ENCODE measurements at places on chromosomes 3 and 15.

GRCh38 chr3:13702286-13702685, 153.4 kb downstream of the FBLN2 start:
- DNase-seq = no peak

- DNase-seq = no peak
These were observed 431.4 kb downstream of the GRM7 start for GRCh38 chr3:7292362-7292761.

DNA sequence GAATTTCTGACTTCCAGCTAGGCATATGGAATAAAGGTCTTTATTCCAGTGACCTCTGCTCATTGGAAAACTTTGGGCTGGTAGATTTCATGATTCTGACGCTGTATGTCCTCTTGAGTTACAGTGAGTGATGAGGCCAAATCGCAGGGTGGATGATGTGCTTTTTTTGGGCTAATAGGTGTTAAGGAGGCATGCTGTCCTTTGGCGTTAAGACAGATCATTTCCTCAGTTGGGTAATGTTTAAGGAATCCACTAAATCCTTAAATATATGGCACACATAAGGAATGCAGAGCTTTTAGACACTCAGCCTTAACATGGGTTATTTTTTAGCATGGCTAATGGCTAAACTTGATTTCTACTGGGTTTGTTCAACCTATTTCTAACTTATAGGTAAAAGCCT, 87.9 kb downstream of the LPP start:
- no peak for DNase-seq

GRCh38 chr3:181700168-181701087, 11.3 kb upstream of the SOX2 start:
- DNase-seq = peak; percentile 78

GRCh38 chr3:17307482-17307881, 422.7 kb downstream of the PLCL2 start:
- no peak for DNase-seq

DNA sequence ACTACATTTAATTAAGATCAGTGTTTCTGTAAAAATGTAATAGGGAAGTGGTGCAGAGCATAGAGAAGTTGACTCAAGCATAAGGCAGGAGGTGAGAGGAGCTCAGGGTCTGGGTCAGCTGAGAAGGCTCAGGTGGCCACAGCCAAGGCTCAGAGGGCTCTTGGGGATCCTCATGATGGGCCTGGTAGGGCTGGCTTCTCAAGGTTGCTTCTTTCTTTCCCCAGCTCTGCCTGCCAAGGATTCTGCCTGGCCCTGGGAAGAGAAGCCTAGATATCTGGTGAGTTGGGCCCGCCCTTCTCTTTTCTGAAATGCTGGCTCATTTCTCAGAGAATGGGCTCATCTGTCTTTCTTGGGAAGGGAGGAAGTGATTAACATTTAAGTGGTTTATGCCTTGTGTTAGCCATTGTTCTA, 6.5 kb downstream of the ZNF589 start:
- peak; percentile 62 for DNase-seq

DNA sequence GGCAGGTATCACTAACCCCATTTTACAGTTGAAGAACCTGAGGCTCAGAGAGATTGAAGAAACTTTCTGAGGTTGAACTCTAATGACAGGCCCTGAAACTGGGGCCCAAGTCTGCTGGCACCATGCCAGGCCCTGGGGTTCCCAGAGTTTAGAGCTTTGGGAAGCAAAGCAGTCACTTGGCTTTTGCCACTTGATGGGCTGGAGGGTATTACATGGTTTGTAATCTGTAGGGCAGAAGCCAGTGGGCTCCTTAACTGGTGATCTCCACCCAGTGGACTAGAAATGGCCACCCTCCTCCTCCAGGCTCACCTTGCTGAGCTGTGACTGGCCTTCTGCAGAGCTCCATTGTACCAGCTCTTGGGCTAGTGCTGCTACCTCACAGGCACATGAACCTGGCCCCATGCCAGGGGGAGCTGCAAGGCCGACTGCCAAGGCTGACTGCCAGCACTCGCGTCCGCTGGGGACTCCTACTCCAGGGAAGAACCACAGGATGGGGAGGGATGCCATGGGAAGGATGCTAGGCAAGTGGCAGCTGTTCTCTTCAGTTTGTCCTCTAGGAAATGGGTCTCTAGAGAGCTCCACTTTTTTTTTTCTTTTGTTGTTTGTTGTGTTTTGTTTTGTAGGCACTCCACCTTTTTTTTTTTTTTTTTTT, 104.8 kb downstream of the ETFA start:
- peak; percentile 91 for DNase-seq

- DNase-seq = no peak
These were observed 174.9 kb downstream of the TNIK start for GRCh38 chr3:171285287-171285686.

GRCh38 chr3:126019683-126020082, 50.7 kb downstream of the ROPN1B start:
- no peak for DNase-seq

DNA sequence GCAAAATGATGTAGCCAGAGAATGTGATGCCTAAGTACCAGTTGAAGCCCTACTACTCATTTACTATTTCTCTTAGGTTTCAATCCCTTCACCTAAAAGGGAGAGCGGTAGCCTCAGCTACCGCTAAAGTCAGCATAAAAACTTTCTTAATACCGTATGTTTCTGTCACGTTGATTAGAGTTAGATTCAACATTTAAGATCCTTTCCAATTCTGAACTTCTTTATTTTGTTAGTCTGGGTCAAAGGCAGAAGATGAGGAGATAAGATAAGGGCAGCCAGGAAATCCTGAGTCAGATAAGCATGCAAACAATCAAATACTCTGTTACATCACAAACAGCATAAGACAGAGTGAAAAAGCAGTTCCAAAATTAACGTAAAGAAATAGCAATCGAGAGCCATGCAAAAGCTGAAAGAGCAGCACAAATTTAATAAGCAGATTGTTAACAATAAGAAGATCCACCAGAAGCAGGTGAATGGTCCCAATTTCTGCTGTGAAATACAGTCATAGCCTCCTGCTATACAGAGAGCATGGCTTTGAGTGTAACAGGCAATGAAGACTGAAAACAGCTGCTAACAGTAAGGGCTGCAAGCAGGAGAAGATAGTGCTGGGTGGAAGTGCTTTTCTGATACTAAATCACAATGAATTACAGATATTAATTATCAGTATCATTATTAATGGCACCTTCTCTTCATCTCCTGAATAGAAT, 3.0 kb downstream of the TMEM207 start:
- no peak for DNase-seq

GRCh38 chr3:30020380-30020779, 586.0 kb upstream of the TGFBR2 start:
- DNase-seq = no peak

DNA sequence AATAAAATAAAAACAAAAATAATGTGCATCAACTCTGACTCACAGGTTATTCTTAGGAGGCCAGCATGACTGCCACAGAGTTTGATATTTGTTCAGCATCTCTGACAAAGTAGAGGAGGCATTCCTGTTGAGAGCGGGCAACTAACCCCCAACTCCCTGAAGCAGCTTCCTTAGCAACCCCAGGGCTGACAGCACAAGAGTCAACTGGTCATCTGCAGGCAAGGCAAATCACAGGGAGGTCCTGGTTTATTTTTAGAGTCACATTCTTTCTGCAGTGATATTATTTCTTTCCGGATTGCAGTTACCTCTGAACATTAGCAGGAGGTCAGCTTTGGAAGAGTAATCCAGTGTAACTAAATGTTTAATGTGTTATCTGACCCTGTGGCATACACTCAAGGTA, 273.0 kb downstream of the PLCL2 start:
- peak; percentile 73 for DNase-seq

DNA sequence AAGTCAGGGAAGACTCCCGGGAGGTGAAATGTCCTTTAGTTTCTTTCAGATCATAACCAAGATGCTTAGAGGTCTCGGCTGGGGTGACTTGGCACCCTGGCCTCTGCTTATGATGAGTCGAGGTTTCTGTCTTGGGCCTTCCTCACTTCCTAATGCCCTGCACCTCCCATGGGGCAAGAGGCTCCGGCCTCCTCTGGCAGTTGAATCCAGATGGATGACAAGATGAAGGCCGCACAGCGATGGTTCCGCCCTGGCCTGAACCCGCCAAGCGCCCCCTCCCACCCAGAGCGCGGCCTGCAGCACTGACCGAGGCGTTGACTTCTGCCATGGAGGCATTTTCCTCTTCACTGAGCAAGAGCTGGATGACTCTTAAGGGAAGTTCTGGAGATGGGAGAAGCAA, 31.3 kb downstream of the MUC20 start:
- no peak for DNase-seq

DNA sequence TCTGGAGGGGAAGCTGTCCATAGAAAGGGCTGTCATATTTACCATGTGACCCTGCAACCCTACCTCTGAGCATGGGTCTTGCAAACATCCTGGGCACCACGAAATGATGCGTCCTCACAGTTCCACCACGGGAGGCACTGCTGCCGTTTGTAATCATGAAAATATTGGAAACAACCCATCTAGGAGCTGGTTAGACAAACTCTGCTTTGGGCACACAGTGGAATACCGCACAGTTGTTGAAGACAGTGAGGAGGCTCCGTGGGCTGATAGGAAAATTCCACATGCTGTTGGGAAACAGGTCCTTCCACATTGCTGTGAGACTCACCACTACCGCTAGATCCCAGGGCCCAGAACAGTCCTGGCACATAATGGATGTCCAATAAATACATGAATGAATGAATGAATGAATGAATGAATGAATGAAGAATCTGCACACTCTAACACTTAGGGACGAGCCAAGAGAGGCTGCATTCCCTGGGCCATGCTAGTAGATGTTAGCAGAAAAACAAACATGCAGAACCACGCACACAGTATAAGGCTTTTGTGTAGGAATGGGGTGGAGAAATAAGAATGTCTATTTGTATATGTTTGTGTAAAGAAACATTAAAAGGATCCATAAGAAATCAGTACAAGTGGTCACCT, 40.6 kb downstream of the TPRA1 start:
- no peak for DNase-seq

GRCh38 chr3:71659864-71660591, 65.2 kb downstream of the EIF4E3 start:
- no peak for DNase-seq

GRCh38 chr15:75167588-75168350, 33.9 kb upstream of the C15orf39 start:
- DNase-seq = peak; percentile 55

DNA sequence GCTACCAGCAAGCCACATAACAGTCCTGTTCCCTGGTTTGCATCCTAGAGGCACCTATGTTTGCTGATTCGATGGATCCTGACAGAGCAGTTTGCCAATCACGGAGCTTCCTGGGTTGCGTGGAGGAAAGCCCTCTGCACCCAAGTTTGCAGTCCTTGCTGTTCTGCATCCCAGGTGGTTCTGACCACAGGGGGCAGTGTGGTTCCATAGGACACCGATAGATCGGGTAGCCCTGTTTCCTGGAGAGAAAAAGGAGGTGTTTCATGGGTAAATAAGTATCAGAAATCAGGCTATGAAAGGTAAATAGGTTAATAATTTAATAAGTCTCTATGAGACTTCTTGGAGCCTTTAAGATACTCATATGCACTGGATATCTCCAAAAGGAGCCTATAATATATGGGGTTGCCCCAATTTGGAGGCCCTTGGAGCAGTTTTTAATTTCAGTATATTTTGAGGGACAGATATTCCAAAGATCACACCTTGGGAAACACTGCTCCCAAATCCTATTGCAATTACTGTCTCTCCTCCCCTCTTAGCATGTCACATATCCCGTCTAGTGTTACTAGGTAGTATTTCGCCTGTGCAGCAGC, 194.6 kb upstream of the TPM1 start:
- DNase-seq = peak; percentile 50

- DNase-seq = peak; percentile 62
These were observed 44.3 kb upstream of the UBE2E1 start for GRCh38 chr3:23761440-23761896.

DNA sequence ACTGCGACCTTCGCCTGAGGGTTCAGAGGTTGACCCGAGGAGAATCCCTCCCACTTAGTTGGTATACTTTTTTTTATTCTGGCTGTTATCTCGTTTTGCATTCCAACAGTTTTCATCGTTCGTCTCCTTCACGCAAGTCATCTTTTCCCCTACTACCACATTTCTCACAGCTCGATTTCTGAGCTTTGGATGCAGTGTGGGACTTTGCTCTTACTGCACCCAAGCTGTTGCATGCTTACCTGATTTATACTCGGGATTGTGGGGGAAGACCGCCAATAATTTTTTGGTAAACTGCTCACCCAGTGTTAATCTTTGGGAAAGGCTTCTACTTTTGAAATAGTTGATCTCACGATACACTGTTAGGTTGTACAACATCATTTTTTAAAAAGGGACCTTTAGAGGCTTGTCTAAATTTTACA, 702 bp downstream of the TBC1D23 start:
- DNase-seq = no peak

- peak; percentile 14 for DNase-seq
These were observed at the start of gene MYZAP for GRCh38 chr15:57591822-57592367. Gene MYZAP (plus strand): TSS chr15:57591904. CDS start chr15:57592035, 131 bp downstream.

DNA sequence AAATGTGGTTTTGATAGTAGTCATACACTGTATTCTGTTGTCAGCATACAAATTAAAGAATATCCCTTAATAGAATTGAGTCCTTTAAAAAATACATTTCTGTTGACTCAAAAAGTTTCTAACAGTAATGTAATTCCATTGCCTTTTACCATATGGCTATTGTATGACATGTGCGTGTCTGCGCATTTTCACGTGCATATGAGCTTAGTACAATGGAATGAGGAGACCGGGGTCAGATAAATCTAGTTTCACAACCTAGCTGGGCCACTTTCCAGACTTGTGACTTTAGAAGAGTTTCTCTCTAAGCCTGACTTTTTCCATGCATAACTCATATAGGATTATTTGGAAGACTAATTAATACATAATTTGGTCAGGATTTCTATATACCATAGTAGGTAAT, 38.7 kb downstream of the ZBTB38 start:
- peak; percentile 99 for DNase-seq

DNA sequence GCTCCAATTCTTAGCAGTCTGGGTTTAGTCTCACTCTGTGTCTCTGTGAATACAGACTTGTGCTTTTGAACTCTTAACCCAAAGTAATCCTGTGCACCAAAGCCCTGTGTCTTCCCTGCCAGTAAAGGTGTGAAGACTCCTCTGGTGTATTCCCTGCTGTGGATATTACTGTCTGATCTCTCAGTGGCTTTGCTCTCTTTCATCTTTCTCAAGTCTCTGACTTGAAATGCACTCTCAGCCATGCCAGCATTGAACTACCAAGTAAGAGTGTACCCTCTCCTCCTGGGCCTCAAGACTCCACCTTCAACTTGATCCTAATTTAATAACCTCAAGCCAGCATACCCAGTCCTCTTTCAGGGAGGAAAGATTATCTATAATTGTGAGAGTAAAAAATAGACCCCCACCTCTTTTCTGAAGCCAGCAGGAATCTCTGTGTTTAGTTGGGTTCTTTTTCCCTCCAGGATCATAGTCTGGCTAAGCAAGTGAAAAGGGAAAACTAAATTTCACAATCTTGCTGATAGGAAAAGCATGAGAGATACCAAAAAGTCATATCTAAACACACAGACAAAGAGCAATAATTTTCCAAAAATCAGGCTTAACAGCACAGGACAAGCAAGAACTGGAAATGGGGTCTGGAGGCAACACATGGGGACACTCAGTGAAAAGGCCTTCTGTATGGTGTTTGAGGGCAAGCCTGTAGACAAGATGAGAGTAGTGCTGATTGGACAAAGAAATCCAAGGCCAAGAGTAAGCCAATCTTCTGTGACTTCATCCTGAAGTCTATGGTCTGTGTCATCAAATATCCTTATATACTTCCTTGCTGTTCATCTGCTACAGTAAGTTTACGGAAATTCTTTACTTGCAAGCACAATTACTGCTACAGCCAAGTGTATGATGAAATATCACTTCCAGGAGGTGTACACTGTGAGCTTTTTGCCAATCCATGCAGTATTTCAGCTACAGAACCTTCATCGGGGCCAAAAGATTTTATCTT, 296.1 kb upstream of the TGFBR2 start:
- DNase-seq = peak; percentile 66

- DNase-seq = no peak
These were observed 121.8 kb downstream of the OXSM start for GRCh38 chr3:25911525-25912295.

GRCh38 chr15:40075298-40076044, 33.2 kb downstream of the BMF start:
- no peak for DNase-seq

Data from cardiac fibroblast (primary cell).